K562 (cell line): ENCODE measurements at places on chromosomes 7 and 10. TPM values are rescaled to one million over a fixed set of nuclear protein-coding genes. Genes with fewer than 3 reads are reported as not detected.
A peak's percentile ranks its signal among the peaks of the same experiment; 100 is the strongest.

DNA sequence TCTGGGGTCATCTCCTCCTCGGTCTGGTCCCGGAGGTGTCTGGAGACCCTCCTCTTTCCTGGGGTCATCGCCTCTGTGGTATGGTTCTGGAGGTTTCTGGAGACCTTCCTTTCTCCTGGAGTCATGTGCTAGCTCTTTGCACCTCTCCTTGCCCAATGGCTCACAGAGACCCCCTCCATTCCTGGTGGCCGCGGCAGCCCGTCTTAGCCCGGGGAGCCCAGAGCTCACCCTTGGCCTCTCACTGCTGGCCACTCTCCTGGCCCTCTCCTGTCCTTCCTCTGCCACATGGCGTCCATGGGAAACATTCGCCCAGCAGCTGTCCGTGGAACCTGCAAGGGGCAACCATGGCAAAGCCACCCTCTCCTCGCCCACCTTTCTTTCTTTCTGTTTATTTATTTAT is 20.2 kb upstream of the FOXL3 start:
- peaks cover 3% of the 10 kb centered on the region; the same call in 1 of the 3 replicates for H3K27me3 ChIP-seq
- no peaks in the 10 kb centered on the region for H3K4me1 ChIP-seq
- DNase-seq: no peak
- H3K4me3 ChIP-seq: no peak overlapping the region
- no peaks in the 10 kb centered on the region for H3K36me3 ChIP-seq

- H3K4me3 ChIP-seq: no peak within 1 kb of the TSS
- DNase-seq: peak; percentile 41
- no peak within 1 kb of the TSS for H3K27ac ChIP-seq
These were observed at the start of gene SFRP4 for GRCh38 chr7:37916673-37917660. Gene SFRP4, minus strand, starts transcription at chr7:37916817. Its CDS starts 280 bp downstream, at chr7:37916537.

DNA sequence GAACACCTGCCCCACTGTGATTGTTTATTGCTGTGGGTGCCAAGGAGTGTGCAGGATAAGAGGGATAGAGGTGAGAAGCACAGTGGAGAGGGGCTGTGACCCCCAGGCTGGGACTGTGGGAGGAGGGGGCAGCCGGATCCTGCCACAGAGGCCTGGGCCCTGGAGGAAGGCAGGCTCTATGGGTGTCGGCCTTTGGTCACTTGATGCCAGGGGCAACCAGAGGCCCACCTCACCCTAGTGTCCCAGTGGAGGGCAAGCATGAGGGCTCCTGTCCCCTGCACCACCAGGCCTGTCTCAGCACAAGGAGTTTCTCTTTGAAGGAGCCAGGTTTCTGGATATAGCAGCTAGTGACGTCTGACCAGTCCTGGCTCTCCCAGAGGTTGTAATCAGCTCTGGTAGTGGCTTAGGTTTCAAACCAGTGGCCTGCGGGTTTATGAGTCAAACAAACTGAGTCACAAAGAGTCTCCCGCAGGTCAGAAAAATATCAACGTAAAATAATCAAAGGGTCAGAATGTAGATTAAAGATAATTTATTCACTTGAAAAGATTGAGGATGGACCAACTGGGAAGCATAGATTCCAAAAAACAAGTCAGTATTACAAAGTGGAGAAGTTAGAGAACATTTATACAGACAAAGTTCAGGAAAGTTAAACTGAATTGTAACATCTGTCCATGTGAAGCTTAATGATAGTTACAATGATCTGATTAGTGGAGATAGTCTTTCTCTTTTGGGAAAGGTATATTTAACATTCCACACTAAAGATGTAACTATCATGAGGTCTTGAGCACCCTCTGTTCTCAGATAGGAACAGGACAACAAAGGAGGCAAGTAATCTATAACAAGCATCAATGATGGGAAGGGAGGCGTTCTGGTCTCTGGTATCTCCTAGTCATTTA is 37.2 kb upstream of the ZNF488 start:
- peaks cover 5% of the 10 kb centered on the region; the same call in 1 of the 2 replicates for H3K4me1 ChIP-seq
- H3K36me3 ChIP-seq: no peaks in the 10 kb centered on the region
- peaks cover 45% of the 10 kb centered on the region for H3K27me3 ChIP-seq

GRCh38 chr7:30476459-30477145 is 2.0 kb downstream of the NOD1 start:
- no peaks in the 10 kb centered on the region for H3K27me3 ChIP-seq
- peaks cover 16% of the 10 kb centered on the region for H3K4me1 ChIP-seq
- H3K4me3 ChIP-seq: no peak overlapping the region
- H3K27ac ChIP-seq: no peak overlapping the region
- no peaks in the 10 kb centered on the region for H3K36me3 ChIP-seq
- DNase-seq: no peak

GRCh38 chr7:30926313-30926712 is 14.7 kb downstream of the AQP1 start:
- H3K36me3 ChIP-seq: no peaks in the 10 kb centered on the region
- no peaks in the 10 kb centered on the region for H3K27me3 ChIP-seq
- no peak overlapping the region for H3K4me3 ChIP-seq
- peaks cover 12% of the 10 kb centered on the region; the same call in 2 of the 3 replicates for H3K4me1 ChIP-seq
- no peak overlapping the region for H3K27ac ChIP-seq

- H3K36me3 ChIP-seq: no peaks in the 10 kb centered on the region
- no peak overlapping the region for H3K4me3 ChIP-seq
- DNase-seq: no peak
- H3K4me1 ChIP-seq: no peaks in the 10 kb centered on the region
- peaks cover 26% of the 10 kb centered on the region; the same call in 2 of the 3 replicates for H3K27me3 ChIP-seq
These were observed 193.7 kb downstream of the ADARB2 start for GRCh38 chr10:1543596-1543995.

DNA sequence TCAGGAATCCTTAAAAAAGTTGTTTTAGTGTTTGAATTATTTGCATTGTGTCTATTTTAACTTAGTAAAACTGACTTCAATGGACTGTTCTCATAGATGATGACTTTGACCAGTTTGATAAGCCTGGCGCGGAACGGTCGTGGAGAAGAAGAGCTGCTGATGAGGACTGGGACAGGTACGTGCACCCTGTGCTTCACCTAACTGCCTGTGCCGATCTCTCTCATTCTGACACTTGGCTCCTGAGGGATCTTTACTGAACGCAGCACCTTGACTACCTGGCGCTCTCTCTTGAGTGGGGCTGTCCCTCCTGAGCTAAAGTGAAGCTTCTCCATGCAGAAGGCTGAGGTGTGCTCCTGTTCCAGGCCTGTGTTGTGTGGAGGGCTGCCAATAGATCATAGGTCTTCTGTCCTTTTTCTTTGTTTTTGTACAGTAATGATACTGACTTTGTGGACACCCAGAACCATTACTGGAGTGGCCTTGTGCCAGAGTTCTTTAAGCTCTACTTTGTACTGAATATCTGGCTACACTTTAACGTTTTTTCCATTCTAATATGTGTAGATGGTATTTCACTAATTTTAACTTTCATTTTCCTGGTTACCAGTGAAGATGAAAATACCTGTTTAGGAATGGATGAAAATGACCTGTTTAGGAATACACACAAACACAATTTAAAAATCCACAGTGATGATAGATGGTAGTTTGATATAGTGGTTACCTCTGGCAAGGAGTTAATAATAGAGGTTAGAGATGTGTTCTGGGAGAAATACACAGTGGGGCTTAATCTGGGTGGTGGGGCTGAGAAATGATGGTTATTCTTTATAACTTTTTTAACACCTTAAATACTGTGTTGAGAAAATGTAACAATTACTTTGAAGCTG is 20.9 kb downstream of the RBM33 start:
- peaks cover 45% of the 10 kb centered on the region for H3K36me3 ChIP-seq
- peak overlapping the region; percentile 6; the same call in 1 of the 3 replicates for H3K27ac ChIP-seq
- no peak overlapping the region for H3K4me3 ChIP-seq
- no peak for DNase-seq

DNA sequence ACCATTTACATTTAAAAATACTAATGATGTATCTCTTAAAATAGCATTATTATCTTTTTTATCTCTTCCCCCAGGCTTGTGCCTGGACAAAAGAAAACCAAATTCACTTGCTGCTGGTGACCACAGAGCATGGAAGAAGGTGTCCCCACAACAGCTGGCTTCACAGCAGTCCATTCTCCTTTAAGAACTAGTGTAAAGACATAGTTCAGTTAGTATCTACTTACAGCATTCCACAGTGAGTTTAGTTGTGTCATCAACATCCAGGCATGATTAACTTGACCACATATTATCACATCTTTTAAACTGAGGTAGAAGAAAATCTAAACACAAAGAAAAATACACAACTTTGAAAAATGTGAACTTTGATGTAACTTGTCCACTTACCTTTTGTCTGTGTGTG is 55.0 kb downstream of the LRRC17 start:
- no peaks in the 10 kb centered on the region for H3K27me3 ChIP-seq
- peaks cover 59% of the 10 kb centered on the region for H3K36me3 ChIP-seq
- no peak for DNase-seq
- H3K4me1 ChIP-seq: no peaks in the 10 kb centered on the region
- H3K4me3 ChIP-seq: no peak overlapping the region
- no peak overlapping the region for H3K27ac ChIP-seq

The GARIN1A gene
- 0.25 TPM in 1 of 2 replicates, not detected in the other for total RNA-seq

The ST8SIA6 gene
- total RNA-seq: 5.0 and 6.6 TPM in 2 replicates

DNA sequence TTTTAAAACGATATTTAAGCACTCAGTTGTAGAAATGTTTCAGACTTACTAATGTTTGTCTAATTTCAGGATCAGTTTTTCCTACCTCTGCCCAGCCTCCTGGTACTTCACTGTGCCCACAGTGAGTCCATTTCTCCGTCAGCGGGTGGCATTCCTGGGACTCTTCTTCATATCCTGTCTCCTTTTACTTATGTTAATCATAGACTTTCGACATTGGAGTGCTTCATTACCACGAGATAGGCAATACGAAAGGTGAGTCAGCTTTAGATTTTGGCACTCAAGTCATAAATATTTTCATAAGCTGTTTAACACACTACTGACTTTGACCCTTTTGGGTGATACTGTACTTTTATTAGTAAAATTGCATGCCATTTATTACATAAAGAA is 2.1 kb downstream of the ENTPD7 start:
- no peak for DNase-seq
- H3K36me3 ChIP-seq: 0 out of 3 replicates have a peak, but pooled peaks cover 3% of the 10 kb centered on the region
- peaks cover 6% of the 10 kb centered on the region for H3K4me1 ChIP-seq

The SOSTDC1 gene
- 8.8 and 12.0 TPM in 2 replicates for total RNA-seq

DNA sequence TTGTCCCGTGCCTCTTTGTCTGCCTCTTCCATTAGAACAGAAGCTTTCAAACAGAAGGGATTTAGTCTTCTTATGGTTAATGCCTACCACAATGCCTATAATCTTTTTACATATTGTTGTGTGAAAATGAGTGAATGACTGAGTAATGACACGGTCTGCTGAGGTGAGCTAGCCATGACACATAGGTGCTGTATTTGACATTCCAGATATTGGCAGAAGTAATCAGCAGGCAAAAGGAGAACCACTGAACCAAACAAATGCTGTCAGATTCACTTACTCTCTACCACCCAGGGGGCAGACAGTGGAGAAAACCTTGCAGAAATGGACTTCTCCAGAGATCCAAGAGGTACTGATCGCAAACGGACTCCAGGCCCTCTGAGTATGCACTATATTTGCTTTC is 377.2 kb upstream of the VWC2 start:
- H3K27me3 ChIP-seq: no peaks in the 10 kb centered on the region
- no peak for DNase-seq
- H3K4me1 ChIP-seq: no peaks in the 10 kb centered on the region
- no peak overlapping the region for H3K27ac ChIP-seq
- no peaks in the 10 kb centered on the region for H3K36me3 ChIP-seq
- H3K4me3 ChIP-seq: no peak overlapping the region

DNA sequence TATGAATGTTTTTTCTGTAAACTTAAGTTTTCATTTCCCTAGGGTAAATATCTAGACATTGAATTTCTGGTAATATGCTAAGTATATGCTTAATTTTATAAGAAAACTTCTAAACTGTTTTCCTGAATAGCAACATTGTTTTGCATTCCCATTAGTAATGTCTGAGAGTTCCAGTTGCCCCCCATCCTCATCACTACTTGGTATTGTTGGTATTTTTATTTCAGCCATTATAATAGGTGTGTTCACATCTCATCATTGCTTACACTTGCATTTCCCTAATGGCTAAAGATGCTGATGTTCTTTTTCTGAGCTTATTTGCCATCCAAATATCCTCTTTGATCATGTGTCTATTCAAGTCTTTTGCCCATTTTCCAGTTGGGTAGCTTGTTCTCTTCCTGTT is 269.6 kb downstream of the KCNMA1 start:
- no peaks in the 10 kb centered on the region for H3K4me1 ChIP-seq
- no peak overlapping the region for H3K27ac ChIP-seq
- no peaks in the 10 kb centered on the region; the same call in 2 of the 3 replicates for H3K27me3 ChIP-seq
- DNase-seq: no peak
- no peaks in the 10 kb centered on the region for H3K36me3 ChIP-seq
- no peak overlapping the region for H3K4me3 ChIP-seq

- no peaks in the 10 kb centered on the region for H3K4me1 ChIP-seq
- no peak for DNase-seq
- no peak overlapping the region for H3K27ac ChIP-seq
- no peak overlapping the region for H3K4me3 ChIP-seq
These were observed 193.7 kb downstream of the RELN start for GRCh38 chr7:103795787-103796186.

DNA sequence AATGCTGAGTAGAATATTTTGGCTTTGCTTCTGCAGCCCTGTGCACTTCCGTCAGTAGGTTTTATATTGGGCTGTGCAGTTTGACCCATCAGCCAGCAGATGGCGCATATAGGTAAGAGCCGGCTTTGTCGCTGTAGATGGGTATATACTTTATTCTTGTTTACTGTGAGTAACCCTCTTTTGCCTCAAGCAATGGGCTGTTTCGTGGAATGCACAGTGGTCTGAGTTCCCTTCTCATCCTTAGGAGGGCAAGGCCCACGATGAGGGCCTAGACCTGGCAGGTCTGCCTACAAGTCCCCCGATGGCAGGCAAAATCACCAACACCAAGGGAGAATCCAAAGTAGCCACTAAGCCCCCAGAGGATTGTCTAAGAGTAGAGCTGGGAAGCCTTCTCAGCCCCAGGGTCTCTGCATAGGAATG is 1002.9 kb upstream of the KCND2 start:
- H3K4me3 ChIP-seq: no peak overlapping the region
- no peaks in the 10 kb centered on the region for H3K4me1 ChIP-seq
- H3K27ac ChIP-seq: no peak overlapping the region

- no peak for DNase-seq
- no peaks in the 10 kb centered on the region for H3K4me1 ChIP-seq
- H3K36me3 ChIP-seq: no peaks in the 10 kb centered on the region
- H3K27ac ChIP-seq: no peak overlapping the region
These were observed 148.5 kb downstream of the POLR1F start for GRCh38 chr7:19560111-19560883.

The CTAGE6 gene
- 0.09 and 0.18 TPM in 2 replicates for total RNA-seq

DNA sequence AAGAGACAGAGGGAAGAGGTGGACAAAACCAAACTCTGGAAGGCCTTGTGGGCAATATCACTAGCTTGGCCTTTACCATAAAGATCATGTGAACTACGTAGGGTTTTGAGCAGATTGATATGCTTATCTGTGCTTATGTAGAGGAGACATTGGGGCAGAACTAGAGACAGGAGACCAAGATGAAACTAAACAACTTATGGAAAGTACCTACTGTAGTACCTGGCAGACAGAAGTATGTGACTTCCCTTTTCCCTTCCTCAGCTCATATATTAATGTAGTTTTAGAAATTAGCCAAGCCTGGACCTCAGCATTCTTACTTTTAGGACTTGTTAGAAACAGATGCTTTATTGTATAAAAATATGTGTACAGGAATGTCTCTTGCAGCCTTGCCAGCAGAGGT is 14.0 kb upstream of the IL6 start:
- DNase-seq: no peak
- peaks cover 33% of the 10 kb centered on the region for H3K4me1 ChIP-seq
- no peak overlapping the region for H3K4me3 ChIP-seq
- H3K27ac ChIP-seq: no peak overlapping the region
- H3K36me3 ChIP-seq: no peaks in the 10 kb centered on the region; the same call in 2 of the 3 replicates

GRCh38 chr10:71191551-71192076 is 20.8 kb upstream of the UNC5B start:
- no peak overlapping the region for H3K4me3 ChIP-seq
- H3K27ac ChIP-seq: no peak overlapping the region
- DNase-seq: no peak
- no peaks in the 10 kb centered on the region for H3K36me3 ChIP-seq
- no peaks in the 10 kb centered on the region for H3K4me1 ChIP-seq
- H3K27me3 ChIP-seq: peaks cover 62% of the 10 kb centered on the region
